ENCODE measurements at places on chromosomes 16 and 17.

DNA sequence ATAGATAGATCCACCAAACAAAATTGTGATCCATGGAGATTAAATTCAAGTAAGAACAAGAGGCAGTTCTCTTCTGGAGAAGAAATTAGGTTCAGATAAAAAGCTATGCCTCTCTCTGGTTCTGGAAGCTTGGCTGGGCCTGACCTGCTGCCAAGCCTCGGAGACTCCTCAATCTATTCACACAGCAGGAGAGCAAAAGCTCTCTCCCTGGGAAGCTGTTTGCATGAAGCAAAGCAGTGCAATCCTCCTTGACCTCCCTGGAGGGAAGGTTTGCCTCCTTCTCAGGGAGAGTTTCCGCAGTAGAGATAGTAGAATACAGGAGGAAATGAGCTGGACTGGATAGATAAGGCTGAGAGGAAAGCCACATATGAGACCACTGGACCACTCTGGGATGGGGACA, 78.1 kb upstream of the GNAO1 start:
- DNase-seq: no peak

GRCh38 chr16:57123974-57124674, 31.7 kb downstream of the CPNE2 start:
- DNase-seq: no peak

DNA sequence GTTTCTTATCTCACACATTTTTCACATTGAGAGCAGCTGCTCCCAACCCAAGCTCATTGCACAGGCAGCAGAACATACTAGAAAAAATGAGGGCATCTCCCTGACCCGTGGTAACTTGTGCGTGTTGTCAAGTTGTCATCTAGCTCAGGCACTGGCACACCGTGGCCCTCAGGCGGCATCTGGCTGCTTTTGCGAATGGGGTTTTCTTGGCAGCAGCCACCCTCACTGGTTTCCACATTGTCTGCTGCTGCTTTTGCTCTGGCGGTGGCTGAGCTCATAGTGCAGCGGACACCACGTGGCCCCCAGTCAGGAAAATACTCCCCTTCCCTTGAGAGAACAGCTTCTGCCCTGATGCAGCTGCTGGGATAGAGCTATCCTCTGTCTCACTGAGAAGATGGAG, 9.4 kb upstream of the TEDC2 start:
- no peak for DNase-seq

GRCh38 chr16:53078765-53079485, 24.1 kb downstream of the CHD9 start:
- no peak for DNase-seq

DNA sequence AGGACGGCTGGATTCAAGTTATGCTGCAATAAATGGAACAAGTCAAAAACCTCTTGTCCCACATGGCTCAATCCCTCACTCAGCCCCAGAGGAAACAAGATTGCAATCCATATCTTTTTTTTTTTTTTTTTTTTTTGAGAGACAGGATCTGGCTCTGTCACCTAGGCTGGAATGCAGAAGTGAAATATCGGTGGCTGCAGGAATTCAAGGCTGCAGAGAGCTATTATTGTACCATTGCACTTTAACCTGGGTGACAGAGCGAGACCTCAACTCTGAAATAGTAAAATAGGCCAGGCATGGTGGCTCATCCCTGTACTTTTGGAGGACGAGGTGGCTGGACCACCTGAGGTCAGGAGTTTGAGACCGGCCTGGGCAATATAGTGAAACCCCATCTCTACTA, 2.7 kb upstream of the PDE6G start:
- DNase-seq: no peak

GRCh38 chr17:34974794-34975785, 5.2 kb upstream of the LIG3 start:
- no peak for DNase-seq

DNA sequence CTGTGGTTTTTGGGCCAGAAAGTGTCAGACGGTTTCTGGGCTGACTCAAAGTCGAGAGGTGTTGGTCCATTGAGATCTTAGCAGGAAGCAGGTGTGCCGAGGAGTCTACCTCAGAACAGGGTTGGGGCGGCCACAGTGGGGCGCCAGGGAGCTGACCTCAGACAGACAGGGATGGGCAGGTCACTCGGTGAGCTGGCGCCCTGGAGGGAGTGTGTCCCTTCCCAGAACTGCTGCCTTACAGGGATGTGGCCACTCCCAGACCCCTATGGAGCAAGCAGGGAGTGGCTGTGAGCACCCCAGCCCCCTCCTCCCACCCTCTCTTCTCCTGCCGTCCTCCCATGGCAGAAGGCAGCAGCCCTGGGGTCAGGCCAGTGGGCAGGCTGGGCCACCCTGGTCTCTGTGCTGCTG, 14.0 kb upstream of the DPEP1 start:
- DNase-seq: peak; percentile 70

GRCh38 chr16:86069736-86070298, 170.9 kb downstream of the IRF8 start:
- no peak for DNase-seq

DNA sequence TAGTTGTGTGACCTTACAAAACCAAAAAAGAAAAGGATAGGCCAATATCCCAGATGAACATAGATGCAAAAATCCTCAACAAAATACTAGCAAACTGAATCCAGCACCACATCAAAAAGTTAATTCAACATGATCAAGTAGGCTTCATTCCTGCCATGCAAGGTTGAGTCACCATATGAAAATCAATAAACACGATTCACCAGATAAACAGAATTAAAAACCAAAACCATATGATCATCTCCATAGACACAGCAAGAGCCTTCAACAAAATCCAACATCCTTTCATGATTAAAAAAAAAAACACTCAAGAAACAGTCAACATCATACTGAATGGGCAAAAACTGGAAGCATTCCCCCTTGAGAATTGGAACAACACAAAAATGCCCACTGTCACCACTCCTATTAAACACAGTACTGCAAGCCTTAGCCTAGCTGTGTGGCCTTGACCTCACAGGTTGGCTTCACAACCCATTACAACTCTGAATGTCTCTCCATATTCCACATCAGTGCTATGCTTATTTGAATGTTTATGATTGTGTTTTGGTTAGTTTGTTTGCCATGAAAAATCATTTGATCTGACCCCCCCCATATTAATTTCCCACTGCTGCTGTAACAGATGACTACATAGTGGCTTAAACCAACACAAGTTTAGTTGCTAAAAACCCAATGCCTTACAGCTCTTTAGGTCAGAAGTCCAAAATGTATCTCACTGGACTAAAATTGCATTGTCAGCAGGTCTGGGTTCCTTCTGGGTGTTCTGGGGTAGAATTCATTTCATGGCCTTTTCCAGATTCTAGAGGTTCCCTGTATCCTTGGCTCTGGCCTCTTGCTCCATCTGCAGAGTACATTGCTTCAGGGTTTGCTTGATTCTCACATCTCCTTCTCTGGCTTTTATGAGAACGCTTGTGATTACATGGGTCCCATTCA, 257.1 kb upstream of the DYNLRB2 start:
- no peak for DNase-seq

- no peak for DNase-seq
These were observed at the start of gene GSG1L2 for GRCh38 chr17:9821921-9822320. TSS of gene GSG1L2 (minus strand) at chr17:9822079. CDS start at chr17:9822071, 8 bp downstream.

- DNase-seq: peak; percentile 59
These were observed 23.6 kb downstream of the BAHCC1 start for GRCh38 chr17:81418710-81419318.

DNA sequence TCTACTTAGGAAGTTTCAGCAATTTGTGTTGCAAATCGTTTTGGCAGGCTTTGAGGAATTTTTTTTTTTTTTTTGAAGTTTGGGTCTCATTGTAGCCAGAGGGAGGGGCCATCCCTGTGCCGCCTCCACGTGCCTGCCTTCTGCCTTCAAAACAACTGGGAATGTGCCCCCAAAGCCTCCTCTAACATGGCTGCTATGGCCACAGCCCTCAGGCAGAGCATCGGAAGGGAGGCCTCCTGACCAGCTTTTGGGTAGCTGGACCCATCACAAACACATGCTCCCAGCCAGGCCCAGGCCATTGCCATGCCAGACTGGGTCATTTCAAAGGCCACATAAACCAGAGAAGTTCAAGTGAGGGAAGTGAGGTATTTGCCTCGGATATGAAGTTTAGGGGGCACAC, 21.5 kb downstream of the C16orf82 start:
- no peak for DNase-seq

DNA sequence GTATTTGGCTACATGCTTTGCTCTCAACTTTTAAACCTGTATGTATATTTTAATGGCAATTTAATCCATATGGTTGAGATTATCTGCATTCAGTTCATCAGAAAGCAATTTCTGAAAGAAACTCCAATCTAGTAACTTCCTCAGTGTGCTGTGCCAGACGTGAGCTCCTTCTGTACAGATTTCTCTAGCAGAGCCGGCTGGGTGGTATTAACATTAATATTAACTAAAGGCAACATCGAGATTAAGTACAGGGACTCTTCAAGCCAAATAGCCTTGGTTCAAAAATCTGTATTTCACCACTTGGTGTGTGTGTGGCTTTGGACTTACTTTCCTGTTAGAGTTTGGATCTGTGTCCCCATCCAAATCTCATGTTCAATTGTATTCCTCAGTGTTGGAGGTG, 55.5 kb upstream of the NUDT7 start:
- no peak for DNase-seq

- DNase-seq: peak; percentile 92
These were observed 939 bp downstream of the BCL6B start for GRCh38 chr17:7023576-7024401.

GRCh38 chr16:8663192-8664089, 11.0 kb upstream of the ABAT start:
- no peak for DNase-seq

- DNase-seq: no peak
These were observed 4.1 kb downstream of the KRABD2 start for GRCh38 chr17:8372422-8372821.

DNA sequence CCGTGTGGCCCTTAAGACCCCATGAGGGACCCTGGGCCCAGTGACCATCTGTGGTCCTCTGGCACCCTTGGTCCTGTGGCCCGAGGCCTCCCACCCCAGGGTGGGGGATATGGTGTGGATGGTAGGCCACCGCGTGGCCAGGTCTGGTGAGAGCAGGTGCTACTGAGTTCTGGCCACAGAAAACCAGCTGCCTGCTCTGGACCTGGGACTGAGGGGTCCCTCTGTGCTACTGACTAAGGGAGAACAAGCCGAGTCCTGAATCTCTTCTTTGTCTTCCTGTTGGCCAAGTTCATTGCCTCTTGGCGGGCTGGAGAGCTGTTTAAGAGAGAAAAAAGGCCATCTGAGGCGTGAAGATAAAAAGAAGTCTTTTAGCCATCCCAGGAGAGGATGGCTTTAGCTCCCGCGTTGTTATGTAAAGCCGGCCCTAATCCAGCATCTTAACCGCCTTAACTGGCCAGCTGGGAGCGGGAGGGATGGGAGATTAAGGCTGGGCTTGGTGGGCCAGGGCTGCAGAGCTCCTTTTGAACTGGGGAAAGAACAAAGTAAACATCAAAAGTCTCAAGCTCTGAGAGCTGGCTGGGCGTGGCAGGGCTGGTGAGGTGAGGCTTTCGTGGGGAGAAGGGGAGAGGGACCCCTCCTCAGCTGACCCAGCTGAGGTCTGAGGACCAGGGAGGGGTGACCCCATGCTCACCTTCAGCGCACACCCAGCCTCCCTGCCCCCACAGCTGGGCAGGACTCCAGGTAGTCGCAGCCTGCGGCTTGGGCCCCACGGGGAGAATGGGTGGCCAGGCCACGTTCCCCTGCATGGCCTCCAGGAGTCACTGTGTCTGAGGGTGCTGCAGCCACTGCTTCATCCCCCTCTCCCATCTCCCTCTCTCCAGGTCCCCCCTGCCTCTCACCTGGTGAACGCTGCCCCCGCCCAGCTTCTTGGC, 62.4 kb downstream of the NKD1 start:
- DNase-seq: no peak

- DNase-seq: no peak
These were observed 93.0 kb downstream of the GOSR1 start for GRCh38 chr17:30570191-30570590.
